Fibroblast of skin of right biceps (primary cell): ENCODE measurements at places on chromosomes 12 and 14.

DNA sequence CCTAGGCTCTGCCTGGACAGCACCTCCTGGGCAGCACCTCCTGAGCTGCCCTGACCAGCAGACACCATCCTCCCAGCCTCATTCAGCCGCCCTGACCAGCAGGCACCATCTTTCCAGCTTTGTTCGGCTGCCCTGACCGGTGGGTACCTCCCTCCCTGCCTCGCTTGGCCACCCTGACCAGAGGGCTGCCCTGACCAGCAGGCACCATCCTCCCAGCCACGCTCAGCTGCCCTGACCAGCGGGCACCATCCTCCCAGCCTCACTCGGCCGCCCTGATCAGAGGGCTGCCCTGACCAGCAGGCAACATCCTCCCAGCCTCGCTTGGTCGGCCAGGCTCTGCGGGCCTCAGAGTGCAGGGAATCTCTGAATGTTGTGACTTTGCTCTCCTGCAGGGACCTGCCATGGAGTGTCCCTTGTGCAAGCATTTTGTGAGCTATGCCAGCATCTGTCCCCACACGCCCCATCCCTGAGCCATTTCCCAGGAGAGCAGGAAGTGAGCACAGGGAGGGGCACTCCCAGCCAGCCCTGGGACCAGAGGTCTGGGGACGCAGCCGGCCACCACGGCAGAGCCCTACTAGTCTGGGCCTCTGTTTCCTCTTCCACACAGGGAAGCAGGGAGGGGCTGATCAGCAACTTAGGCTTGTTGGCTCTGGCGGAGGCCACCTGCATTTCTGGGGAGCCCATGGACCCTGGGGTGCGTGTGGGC is 265.5 kb downstream of the SEC23A start:
- no peak for DNase-seq

DNA sequence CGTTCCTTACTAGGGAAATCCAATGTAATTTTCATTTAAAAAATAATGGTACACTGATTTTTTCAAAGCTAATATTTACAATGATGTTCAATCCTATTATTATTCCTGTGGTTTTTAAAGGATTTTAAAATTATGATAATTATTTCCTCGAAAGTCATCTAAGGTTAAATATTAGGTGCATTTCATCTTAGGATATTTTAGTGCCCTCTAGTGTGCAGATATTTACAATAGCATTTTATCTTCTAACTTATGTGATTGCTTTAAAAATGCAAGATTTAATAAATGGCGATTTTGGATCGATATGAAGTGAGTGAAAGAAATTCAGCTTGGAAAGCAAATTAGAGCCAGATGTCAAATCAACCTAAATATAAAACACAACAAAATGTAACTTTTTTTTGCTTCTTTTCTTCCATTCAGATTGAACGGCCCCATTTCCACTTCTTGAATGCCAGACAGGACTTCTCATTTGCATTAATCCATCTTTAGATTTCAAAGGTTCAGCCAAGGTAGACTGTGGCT is 293.5 kb downstream of the SLC6A15 start:
- no peak for DNase-seq

GRCh38 chr12:56339158-56339422 is 406 bp downstream of the IL23A start:
- no peak for DNase-seq

DNA sequence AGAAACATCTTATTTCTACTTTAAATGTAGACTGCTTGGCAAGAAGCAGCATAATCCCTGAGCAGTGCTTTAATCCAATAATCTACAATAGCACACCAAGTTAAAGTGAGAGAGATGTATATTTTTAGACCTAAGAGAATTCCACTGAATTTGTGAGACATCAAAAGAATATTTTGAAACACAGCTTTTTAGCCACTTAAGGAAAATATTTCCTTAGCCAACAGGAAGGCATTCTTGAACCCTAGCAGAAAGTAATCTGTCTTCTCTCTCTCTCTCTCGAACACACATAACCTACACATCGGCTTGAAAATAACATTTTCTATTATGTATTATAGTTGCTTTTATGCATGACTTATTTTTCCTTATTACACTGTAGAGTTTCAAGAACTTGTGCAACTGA is 34.0 kb downstream of the KITLG start:
- peak; percentile 56 for DNase-seq

- no peak for DNase-seq
Measured at GRCh38 chr12:14878488-14878887, 7.2 kb downstream of the MGP start.

GRCh38 chr12:67068761-67069450 is 200.3 kb upstream of the CAND1 start:
- DNase-seq = peak; percentile 50

DNA sequence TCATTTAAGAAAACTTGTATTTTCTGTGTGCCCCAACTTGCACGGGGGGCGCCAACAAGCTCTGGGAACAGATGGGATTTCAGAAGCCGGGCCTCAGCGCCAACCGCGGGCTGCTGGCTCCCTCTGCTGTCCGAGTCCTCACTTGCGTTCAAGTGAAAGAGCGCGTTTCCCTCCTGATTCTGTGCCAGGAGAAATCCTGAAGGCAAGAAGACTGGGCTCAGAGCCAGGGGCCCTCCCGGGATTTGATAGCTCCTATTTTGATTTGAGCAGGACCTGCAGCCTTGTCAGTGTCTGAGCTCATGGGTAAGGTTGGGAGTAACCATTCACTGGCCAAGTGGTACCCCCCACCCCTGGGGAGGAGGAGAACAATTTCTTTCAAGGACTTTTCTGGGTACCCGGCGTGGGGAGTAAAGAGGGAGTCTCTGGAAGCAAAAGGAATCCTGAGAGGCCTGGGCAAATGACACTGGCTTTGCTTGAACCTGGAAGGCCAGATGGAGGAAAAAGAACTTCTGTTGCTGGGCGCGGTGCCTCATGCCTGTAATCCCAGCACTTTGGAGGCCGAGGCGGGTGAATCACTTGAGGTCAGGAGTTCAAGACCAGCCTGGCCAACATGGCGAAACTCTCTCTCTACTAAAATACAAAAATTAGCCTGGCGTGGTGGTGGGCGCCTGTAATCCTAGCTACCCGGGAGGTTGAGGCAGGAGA is 179.0 kb upstream of the RGS6 start:
- peak; percentile 93 for DNase-seq

DNA sequence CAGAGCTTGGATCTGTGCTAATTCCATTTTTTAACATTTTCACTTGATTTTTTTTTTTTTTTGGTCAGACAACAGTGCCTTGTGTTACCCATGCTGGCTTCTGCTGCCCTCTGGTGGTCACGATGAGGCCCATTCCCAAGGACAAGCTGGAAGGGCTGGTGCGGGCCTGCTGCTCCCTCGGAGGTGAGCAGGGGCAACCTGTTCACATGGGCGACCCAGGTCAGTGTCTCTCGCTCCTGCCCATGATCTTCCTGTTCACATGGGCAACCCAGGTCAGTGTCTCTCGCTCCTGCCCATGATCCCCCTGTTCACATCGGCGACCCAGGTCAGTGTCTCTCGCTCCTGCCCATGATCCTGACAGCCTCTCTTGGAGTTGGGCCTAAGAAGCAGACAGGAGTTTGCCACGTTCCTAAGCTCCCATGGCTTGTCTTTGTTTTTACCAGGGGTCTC is 59.4 kb downstream of the DGLUCY start:
- DNase-seq = peak; percentile 70

DNA sequence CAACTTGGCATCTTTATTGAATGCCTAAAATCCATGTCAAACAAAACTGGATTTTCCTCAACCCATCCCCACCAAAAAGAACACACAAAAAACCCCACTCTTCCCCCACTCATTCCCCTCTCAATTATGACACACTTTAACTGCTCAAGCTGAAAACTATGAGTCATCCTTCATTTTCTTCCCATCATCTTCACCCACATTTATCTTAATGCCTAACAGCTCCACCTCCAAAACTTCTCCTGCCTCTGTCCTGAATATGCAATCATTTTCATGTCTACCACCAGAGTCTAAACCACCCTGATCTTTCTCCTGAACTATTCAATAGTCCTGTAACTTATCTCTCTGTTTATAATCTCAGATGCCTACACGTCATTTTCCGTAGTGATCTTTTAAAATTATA is 239.7 kb downstream of the BCAT1 start:
- peak; percentile 62 for DNase-seq

GRCh38 chr12:49461221-49461620 is 77.6 kb upstream of the KCNH3 start:
- no peak for DNase-seq

GRCh38 chr14:67575684-67576083 is 24.4 kb downstream of the PIGH start:
- peak; percentile 6 for DNase-seq

DNA sequence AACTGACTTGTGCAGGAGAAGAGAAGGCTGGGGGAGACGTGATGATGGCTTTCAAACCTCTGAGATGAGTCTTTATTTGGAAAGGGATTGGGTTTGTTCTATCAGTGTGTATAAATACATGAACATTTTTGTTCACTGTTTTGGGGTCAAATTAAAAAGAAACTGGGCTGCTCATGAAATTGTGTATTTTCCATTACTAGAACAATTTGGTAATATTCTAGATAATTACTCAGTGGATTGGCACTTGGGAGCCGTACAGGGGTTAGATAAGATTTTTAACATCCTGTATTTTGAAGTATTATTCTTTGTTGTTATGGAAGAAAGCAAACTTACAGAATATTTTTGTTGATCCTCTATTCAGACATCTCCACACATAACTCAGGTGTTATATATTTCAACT is 340.6 kb downstream of the PRKD1 start:
- no peak for DNase-seq

- DNase-seq = no peak
Measured at GRCh38 chr14:81565441-81566290, 32.0 kb upstream of the SEL1L start.

DNA sequence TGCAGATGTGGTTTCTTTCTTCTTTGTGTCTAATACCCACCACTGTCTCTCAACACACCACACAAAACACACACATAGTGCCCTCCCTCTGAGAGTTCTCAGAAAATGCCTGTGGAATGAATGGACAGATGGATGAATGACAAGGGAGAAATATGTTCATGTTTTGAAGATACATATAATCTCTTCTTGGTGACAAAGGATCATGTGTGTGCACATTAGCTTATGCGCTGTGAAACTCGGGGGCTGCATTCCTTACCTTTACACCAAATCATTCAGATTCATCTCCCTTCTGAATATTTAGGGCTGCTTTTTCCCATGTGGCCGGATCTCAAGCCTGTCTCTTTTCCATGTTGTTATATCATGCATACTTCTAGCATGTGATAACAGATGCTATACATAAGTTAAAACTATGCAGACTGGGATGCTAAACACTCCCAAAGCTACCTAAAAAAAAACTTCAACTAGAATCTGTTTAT is 111.4 kb downstream of the EPS8 start:
- peak; percentile 64 for DNase-seq

- no peak for DNase-seq
Measured at GRCh38 chr12:111685322-111685810, 390 bp downstream of the BRAP start.

DNA sequence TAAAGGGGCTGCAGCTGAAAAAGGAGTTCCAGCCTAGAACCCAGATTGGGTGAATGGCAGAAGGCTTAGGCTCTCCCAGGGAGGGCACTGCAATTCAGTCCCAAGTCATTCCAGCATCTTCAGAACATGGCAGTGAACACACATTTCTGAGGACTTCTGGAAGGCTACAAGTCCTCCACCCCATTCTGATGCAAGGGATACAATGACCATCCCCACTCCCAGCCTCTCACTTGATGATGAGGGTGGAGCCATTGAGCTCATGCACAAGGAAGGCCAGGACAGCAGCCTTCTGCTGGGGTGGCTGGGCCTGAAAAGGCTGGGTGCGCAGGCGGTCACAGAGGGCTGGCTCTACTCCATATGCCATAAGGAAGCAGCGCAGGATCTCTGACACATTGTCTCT is 25.8 kb downstream of the BAZ2A start:
- no peak for DNase-seq

GRCh38 chr12:123840765-123841425 is 78.8 kb downstream of the DNAH10 start:
- no peak for DNase-seq

- DNase-seq = no peak
Measured at GRCh38 chr14:65486863-65487262, 74.3 kb downstream of the FUT8 start.

- DNase-seq = no peak
Measured at GRCh38 chr14:93086441-93087055, 29.2 kb downstream of the ITPK1 start.

DNA sequence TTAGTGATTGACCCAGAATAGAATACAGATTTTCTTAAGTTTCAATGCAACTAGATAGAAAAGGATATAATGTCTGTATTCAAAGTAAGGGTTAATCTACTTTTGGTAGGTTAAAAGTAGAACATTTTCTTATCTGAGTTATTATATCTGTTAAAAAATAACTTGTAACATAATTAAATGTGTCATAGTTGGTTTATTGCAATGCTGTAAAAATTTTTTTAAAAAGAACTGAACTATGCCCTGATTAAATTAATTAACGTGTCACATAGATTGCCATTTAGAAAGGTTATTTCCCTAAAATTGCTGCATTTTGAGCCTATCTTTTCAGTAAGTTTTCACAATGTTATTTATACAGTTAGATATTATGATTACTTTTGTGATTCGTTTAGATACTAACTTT is 89.2 kb downstream of the PDE3A start:
- DNase-seq = no peak

GRCh38 chr12:10052193-10052913 is 21.9 kb downstream of the CLEC9A start:
- DNase-seq = no peak

DNA sequence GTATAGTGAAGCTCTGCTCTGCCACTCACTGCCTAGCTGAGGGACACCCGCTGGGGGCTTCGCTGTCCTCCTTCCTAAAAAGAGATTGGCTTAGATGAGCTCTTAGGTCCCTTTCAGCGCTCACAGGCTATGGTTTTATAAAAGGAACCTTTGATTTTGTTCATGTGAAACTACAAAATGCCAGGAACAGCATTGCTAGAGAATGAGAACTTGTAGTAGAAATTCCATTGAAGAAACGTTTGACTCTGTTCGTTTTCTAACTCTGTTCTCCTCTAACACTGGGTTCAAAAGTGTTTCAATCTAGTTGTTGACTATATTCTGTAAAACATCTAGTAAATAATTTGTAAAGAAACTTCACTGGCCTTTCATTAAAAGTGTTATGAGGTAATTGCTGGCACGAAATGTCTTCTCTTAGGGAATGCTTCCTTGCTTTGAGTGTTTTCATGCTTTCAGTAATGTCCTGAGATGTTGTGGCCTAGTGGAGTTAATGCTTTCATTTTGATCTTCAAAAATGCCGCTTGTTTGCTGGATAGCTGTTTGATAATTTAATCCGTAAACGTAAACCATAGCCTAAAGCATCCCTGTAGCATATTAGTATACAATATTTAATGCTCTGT is 1.6 kb downstream of the MARK3 start:
- DNase-seq = no peak

DNA sequence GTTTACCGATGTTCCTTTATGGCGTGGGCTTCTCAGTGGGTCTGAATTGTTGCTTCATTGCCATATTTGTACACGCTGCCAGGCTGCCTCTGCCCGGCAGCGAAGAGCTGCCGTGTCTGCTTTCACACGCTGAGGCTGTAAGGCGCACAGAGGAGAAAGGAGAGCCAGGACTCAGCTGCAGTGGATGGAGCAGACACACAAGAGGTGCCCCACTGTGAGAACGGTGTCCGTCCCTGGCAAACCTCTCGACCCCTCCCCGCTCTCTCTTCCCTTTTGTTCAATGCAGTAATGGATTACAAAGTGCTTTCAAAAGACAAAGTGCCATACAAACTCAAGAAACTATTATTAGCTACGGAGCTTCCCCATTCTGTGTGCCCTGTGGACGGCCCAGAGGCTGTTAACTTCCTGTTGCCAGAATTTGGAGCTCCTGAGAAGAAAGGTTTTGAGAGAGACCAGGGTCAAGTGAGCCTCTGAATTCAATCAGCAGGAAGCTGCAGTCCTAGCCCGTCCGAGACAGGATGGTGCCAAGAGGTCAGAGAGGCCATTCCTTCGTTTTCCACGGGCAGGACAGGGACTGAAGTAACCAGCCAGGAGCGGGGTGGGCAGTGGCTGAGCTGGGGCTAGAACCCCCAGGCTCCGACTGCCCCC is 15.8 kb downstream of the CCND2 start:
- no peak for DNase-seq
